Foreskin keratinocyte (primary cell): ENCODE measurements at places on chromosomes 4 and X.

DNA sequence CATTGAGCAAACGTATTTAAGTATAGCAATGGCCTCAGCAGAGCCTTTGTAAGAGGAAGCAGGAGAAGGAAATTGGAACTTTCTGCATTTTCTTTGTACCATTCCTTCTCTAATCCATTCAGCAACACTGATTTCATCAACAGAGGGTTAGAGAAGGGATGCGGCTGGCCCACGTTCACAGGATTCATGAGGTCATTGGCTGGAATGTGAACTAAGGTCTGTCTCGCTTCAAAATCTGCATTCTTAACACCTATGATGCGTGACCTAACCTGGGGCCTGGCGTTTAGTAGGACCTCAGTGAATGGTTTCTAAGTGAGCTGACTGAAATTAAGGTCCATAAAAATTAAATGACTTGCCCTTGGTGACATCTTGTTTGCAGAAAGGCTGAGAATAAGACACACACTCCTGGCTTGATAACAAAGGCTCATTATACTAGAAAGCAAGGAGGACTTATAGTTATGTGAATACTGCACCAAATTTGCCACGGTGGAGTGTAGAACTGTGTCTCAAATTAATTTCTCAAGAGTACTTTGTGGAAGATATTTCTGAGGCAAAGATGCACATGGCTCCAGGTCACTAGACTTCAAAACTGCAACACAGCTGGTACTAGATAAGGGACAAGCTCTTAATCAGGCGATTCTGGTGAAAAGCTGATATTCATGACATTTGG, 25.4 kb downstream of the FGFBP1 start:
- DNase-seq = peak; percentile 62

GRCh38 chrX:31845003-31845402, 773.2 kb upstream of the FTHL17 start:
- no peak for DNase-seq

GRCh38 chrX:12614266-12614665, 176.9 kb upstream of the PRPS2 start:
- DNase-seq = no peak

DNA sequence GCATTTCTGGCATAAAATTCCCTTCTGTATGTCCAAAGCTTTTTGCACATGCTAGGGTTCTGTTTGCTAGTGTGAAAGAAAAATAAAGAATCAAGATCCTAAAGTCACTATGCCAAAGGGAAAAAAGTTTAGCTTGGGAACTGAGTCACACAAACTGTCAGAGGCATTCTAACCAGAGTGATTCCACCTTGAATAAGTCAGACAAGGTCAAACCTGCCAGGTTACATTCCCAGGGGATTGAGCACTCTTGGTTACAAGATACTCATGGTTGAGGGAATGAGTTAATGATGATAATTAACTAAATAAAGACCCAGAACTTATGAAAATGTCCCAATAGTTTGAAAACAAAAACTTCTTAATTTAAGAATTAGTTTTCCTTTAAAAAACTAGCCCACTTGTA, 13.7 kb upstream of the UGT2B17 start:
- DNase-seq = no peak

GRCh38 chr4:88191404-88191803, 33.0 kb upstream of the ABCG2 start:
- no peak for DNase-seq

- no peak for DNase-seq
Observed at GRCh38 chr4:68076194-68076593, 53.5 kb downstream of the TMPRSS11F start.

- no peak for DNase-seq
Observed at GRCh38 chr4:163941221-163941905, 446.9 kb downstream of the TMA16 start.

- peak; percentile 68 for DNase-seq
Observed at GRCh38 chr4:184807797-184808712, 17.7 kb downstream of the ACSL1 start.

DNA sequence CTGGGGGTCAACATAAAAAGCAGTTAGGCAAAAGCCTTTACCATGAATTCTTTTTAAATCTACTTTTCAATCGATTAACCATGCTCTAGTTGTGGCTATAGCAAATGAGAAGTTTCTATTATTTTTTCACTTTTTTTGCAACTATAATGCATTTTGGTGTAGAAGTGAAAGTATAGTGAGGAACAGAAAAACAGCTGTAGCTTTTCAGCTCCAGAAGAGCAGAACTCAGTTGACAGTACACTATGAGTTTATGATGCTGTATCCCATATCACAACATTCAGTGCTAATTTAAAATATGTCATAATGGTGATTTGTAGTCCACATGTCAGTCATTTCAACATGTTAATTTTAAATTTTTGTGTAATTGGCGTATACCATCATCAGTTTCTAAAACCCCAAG, 8.7 kb upstream of the MUC7 start:
- DNase-seq = no peak

DNA sequence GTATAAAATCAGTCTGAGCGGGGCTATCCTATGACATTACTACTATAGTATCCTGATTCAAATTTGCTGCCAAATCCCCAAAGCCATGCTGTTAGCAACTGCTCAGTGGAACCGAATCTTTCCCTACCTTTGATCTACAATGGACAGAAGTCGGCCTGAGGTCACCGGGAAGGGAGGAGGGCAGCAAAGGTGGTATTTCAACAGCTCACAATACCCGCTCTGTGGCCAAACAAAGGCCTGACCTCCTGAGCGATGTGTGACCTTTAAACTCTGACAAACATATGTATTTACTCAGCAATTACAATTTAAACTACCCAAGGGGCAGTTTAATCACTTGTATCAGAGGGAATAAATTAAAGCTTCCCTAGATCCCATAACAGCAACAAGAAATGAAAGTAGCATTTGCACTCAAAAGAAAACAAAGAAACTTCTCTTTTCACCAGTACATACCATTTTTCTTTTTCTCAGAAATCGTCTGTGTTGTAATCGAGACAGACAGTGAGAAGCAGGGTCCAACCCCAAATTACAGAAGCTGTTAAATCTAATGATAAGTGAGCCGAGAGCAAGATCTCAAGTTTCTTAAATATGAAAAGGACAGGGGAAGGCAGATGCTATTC, 11.6 kb upstream of the TMEM128 start:
- no peak for DNase-seq

DNA sequence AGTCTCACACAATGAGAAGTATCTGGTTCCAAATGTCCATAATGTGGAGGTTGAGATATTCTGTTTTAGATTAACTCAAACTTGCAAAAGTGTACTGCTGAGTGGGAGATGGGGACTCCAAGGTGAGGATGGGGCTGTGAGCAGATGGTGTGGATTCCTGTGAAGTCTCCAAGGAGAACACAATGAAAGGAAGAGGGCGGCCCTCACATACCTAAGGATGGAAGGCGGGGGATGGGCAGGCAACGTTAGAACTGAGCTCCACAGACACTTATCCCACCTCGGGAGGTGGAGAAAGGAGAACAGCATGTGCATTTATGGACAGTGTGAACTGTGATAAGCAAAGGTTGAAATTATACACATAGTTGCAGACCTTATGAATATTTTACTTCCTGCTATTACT, 9.9 kb upstream of the SPATA4 start:
- DNase-seq = no peak

DNA sequence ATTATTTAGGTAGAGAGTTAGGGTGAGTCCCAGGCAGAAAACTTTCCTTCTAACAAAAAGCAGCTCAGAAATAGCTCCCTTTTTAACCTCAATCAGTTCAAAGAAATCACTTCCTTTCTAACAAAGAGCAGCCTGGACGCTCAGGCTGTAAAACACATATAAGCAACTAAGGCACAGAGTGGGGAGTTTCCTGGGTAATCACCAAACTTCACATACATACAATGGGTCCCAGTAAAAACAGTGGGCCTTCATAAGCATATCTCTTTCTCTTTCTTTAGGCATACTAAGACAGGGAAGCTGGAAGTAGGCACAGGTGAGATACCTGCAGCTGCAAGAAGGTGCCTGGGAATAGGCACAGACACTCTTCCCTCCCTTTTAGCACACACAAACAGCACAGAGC, 4.9 kb upstream of the NAF1 start:
- DNase-seq = no peak

DNA sequence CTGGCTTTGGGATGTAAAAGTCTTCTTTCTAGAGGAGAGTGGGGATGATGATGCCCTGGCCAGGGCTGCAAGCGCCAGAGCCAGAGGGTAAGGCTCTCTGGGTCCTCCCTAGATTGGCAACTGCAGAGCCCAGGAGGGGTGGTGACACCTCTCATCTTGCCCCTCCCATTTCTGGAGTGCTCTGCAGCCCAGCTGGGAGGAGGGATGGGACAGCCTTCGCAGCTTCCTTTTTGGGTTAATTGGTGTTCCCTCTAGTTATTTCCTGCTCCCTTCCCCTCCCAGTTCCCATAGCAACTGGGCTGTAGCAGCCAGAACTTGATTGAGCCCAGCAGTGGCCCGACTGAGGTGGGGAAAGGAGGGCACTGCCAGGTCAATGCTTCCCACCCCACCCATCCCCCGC, 19.2 kb downstream of the NALF2 start:
- DNase-seq = no peak

DNA sequence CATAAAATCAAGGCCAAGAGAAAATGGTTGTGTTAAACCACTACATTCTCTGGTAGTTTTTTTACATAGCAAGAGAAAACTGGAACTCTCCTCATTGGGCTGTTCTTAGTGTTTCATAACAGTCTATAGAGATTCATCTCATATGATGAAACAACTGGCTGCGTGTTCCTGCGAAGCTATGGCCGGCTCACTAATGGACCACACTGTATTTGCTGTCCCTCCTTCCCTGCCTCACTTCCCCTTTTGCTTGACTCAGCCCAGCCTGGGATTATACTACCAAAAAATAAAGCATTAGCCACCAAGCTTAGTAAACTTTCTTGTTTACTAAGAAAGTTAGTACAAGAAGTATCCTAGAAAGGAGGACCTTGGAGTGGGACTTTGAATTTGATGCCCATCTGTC, 31.6 kb upstream of the LSM6 start:
- DNase-seq = no peak

- DNase-seq = no peak
Observed at GRCh38 chr4:60019180-60019579, 1180.9 kb upstream of the ADGRL3 start.

DNA sequence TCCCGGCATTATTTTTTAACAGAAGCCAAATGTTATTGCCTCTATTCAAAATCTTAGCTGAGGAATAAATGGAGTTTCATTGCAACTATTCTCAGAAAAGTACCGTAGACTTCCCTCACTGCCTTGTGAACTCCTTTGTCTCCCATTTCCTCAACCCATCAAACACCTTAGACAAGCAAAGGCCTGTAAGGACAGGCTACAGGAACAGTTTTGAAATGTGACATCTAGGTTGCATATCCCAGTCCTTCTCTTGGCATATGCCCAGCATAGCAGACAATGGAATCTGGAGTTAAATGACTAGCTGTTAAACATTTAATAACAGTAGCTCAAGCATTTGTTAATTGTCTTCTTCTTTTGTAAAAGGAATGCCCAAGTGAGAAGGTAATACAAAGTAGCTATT, 1371.7 kb downstream of the STIM2 start:
- peak; percentile 85 for DNase-seq

GRCh38 chr4:113288696-113289095, 239.2 kb downstream of the ANK2 start:
- no peak for DNase-seq

- no peak for DNase-seq
Observed at GRCh38 chr4:18684932-18685331, 663.4 kb upstream of the LCORL start.

DNA sequence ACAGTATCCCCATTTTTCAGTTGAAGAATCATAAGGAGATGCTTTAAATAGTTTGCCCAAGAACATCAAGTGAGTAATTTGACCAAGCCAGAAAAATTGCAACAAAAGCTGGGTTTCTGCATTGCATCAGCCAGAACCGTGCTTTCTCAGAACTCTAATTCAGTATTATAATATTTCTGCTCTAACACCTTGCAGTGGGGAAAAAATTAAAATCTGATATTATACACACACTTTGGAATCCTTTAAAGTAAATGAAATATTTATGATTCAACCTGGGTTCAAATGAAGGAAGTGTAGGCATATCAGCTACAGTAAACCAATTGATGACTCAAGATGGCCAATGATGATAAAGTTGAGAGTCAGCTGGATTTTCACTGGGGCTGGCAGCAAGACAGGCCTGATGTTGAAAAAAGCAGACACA, 387.6 kb upstream of the ZFP42 start:
- DNase-seq = peak; percentile 71

DNA sequence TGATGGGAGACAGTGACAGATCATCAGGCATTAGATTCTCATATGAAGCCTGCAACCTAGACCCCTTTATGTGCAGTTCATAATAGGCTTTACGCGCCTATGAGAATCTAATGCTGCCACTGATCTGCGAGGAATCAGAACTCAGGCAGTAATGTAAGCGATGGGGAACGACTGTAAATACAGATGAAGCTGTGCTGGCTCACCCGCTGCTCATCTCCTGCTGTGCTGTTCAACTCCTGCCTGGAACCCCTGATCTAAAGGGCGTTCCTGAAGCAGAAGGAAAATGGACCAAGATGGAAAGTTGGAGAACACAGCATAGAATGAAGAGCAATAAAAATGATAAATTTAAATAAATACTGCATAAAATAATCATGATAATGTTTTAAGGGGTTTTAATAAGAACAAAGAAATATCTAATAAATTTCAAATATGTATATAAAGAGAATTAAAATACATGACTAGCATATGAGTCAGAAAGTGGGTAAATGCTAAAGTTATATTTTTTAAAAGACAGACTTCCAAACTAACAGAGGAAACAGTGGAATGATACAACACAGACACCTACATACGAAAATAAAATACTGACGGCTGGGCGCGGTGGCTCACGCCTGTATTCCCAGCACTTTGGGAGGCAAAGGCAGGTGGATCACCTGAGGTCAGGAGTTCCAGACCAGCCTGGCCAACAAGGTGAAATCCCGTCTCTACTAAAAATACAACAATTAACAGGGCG, 59.2 kb downstream of the RBM47 start:
- DNase-seq = no peak

GRCh38 chr4:3073158-3074077, 920 bp downstream of the HTT-AS start:
- no peak for DNase-seq

DNA sequence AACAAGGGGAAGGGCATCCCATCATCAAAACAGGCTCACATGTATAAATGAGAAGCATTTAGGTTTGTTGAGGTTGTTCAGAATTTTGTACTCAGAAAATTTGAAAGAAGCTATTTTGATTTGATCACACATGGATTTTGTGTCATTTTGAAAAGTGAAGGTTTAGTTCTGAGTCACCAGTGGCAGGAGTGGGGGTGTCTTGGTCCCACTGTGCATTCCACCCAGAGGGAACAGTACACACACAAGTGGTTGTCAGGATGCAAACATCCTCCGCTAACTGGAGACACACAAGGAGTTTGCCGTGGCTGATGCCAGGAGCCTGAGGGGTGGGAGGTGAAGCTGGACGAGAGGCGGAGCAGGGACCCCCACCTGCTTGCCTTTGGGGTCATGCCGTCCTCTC, 198.2 kb upstream of the PSAPL1 start:
- DNase-seq = no peak

GRCh38 chr4:150321113-150321512, 242.9 kb downstream of the DCLK2 start:
- no peak for DNase-seq

- DNase-seq = no peak
Observed at GRCh38 chrX:51406688-51407519, 74.3 kb downstream of the NUDT10 start.
